ENCODE measurements at places on chromosomes 6 and 20.

DNA sequence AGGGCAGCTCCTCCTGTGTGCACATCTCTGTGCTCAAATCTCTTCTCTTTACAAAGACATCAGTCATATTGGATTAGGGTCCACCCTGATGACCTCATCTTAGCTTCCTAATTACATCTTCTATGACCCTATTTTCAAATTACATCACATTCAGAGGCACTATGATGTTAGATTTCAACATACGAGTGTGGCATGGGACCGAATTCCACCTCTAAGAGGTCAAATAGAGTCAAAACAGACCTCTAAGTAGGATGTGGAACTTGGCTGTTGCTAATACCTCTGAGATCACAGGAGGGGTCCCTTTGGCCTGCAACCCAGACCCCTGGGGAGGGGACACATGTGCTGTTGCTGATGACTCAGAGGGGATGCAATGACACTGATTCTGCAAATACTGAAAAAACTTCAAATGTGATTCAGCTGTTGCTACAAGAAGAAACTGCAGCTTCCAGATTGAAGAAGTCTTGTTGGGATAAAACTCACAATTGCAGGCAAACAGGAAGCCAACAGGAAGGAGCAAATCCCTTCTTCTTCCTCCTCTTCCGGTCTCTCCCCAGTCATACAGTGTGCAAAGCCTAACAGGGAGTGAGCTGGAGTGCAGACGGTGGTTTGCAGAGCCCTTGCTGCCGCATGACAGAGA lies 216.2 kb downstream of the MYLK4 start:
- DNase-seq = no peak

DNA sequence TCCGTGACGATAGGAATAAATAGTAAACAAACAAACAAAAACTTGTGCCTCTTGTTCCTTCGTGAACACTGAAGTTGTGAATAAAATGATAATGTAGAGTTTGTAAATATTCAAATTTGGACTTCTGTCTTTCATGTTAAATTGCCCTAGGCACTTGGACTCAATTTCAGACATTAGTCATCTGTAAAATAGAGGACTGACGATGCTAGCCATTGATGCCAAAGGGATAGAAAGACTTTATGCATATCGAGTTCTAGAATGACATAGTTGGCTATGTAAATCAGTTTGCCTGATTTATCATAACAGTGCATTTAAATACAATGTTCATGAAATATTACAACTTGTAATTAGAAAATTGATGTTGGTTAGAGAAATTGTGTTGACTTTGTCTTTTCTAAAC lies 45.9 kb upstream of the FLRT3 start:
- DNase-seq = no peak

GRCh38 chr6:90421666-90422065 lies 125.0 kb upstream of the BACH2 start:
- no peak for DNase-seq

DNA sequence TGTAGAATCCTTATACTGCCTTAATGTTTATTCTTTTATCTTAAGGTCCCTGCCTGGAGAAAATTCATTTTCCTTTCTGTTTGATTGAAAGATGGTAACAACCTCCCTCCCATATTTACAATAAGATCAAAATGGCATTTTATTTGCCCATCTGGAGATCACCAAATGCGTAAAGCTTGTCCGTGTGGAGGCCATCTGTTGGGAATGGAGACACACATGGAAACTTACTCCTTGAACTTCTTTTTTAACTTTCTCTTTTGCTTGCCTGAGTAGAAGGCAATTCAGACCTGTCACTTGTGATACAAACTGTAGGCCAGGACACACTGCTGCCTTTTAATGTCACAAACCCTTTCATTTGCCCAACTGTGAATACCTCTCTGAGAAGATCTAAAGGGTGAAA lies 144.8 kb upstream of the CEP162 start:
- no peak for DNase-seq

DNA sequence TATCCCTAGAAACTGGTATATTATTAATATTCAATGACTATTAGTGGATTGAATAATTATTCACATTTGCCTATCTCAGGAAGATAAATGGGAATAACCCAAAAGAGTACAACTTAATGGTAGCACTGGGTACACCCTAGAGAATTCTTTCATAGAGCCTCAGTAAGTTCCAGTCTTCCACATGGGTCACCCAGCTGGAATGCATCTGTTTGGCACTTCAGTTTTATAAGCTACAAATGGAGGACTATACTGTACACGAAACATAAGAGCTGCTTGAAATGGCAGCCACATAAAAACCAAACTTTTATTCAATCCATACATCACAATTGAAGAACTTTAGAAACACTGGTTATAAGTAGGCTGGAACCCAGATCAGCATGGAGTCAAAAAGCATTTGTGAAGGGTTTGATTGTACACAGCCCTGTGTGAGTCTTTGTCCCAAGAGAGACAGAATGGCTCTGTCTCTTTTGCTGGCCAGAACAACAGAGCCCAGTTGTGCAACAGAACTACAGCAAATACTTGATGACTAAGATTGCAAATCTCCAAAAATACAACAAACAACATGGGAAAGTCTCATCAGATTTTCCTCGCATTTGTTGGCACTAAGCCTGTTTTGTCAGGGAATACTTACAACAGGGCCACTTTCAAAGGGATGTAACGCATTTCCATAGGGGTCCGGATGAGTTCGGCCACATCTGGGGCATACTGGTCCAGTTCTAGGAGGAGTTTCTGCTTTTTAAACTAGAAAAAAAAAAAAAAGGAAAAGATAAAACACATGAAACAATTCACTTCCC lies 39.5 kb downstream of the PIGU start:
- no peak for DNase-seq

- no peak for DNase-seq
Observed at GRCh38 chr6:170489836-170490235, 63.3 kb downstream of the PSMB1 start.

DNA sequence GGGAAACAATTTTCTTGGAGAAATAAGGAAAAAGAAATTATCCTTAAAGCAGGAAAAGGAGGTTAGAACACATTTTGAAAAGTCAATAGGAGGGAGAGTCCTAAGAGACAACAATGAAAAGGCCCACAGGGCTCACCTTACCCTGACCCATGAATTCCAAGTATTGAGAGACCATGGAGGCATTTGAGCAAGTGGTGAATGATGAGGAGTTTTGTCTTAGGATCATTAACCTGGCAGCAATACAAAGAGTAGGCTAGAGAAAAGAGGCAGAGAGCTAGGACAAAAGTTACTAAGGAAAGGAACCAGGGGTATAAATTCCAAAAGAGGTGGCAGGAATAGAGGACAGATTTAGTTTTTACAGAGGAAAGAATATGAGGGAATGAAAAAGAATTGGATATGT lies 44.7 kb downstream of the PACRG start:
- DNase-seq = no peak

GRCh38 chr6:151399679-151400078 lies 8.3 kb upstream of the ZBTB2 start:
- DNase-seq = no peak

- no peak for DNase-seq
Observed at GRCh38 chr20:61055180-61056010, 196.7 kb upstream of the CDH4 start.

DNA sequence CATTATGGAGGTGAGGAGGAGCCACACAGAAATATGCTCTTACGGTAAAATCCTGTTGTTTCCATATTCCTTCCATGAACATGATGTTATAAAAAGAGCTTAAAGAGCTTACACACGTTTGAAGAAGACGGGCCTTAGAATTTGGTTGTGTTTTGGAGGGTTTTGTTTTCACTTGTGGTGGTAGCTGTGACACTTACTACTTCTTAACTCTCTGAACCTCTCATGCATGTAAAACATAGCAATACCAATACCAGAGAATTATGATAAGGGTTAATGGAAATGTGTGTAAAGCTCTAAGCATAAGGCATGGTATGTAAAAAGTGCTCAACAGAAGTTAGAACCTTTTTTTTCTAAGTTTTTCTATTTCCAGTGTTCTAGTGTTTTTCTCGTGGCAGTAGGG lies 256.1 kb upstream of the KCNQ5 start:
- no peak for DNase-seq

DNA sequence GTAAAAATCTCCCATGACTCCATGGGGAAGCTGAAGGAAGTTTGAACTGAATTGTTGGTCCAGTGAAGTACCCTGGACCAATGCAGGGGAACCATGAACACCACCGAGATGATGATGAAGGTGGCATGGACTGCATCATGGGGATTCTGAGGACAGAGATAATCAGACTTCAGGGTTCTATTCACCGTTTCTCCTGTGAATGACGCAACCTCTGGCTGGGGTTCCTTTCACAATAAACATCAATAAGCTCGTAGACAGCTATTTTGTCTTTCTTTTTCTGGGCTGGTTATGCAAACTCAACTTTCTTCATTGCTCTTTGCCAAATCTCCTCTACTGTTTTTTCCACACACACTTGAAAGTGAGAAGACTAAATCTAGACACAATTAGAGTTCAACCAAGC lies 87.9 kb upstream of the NKX2-2 start:
- no peak for DNase-seq

DNA sequence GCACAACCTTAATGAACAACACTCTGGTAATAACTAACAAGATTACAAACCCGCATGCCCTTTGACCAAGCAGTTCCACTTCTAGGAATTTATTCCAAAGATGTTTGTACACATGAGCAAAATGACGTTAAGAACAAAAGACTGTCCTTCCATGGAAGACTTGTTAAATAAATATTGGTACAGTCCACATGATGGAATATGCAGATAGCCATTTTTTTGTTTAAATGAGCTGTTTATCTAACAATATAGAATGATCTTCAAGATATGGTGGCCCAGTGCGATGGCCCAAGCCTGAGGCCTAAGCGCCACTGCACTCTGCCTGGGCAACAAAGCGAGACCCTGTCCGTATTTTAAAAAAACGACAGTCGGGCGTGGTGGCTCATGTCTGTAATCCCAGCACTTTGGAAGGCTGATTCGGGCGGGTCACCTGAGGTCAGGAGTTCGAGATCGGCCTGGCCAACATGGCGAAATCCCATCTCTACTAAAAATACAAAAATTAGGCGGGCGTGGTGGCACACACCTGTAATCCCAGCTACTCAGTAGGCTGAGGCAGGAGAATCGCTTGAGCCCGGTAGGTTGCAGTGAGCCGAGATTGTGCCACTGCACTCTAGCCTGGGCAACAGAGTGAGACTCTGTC lies 7.4 kb upstream of the AHCY start:
- DNase-seq = no peak

GRCh38 chr6:26175428-26176181 lies 88.4 kb downstream of the HFE start:
- peak; percentile 63 for DNase-seq

GRCh38 chr6:145241039-145241438 lies 494.3 kb downstream of the EPM2A start:
- no peak for DNase-seq

DNA sequence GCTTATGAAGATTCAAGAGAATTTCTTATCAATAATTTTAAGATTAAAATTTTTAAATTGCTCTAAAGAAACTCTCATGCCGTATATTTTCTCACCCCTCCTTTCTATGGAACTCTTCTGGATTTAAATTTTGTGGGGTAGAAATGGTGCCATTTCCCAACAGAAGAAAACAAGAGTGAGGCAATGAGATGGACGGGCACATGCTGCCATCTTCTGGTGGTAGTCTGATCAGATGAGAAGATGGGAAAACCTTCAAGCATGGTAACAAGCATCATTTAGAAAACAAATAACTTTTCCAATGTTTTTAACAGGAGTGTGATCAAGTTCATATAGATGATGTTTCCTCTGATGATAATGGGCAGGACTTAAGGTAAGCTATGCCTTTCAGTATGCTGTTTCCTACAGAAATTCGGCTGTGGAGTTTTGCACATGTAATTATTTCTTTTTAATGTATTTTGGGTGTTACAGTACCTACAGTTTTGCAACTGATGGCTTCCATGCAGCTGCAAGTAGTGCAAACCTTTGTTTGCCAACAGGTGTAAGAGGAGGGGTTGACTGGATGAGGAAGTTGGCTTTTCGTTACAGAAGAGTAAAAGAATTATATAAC lies 271.4 kb downstream of the EYA4 start:
- DNase-seq = peak; percentile 41

GRCh38 chr20:46070215-46070900 lies 19.4 kb downstream of the NCOA5 start:
- no peak for DNase-seq

GRCh38 chr6:8483650-8484049 lies 48.3 kb upstream of the SLC35B3 start:
- no peak for DNase-seq

- DNase-seq = no peak
Observed at GRCh38 chr6:14547284-14547998, 429.9 kb downstream of the CD83 start.

DNA sequence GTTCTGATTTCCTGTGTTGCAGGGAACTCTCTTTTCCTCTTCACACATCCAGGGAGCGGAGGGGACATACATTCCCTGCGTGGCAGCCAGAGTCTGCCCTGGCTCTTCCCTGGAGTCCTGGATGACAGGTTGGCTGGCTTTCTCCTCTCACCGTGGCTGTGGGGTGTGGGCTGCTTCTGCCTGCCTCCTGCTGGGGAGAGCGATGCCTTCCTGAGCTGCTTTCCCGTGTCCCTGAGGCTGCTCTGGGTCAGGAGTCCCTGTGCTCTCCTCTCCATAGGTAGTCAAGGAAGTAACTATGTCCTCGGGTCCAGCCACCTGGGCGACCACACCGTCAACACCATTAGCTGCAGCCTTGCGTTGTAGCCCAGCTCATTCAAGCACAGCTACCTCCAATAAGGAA lies 451.7 kb downstream of the QKI start:
- DNase-seq = no peak

- no peak for DNase-seq
Observed at GRCh38 chr6:51541847-51542246, 545.6 kb downstream of the PKHD1 start.

DNA sequence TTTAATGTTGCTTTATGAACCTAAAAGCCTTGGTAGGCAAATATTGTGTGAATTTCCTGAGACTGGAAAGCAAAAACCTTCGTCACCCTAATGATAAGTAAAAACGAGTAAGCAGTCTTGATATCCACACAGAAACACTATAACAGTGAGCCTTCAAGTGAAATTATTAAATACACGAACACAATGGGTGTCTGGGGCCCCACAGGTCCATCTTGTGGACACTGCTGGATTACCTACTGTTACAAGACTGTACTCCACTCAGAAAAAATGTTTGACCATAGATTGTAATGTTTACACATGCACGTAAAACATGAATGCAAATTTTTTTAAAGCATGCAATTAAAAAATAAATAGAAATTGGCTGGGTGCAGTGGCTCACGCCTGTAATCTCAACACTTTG lies 466.9 kb downstream of the CD83 start:
- no peak for DNase-seq

DNA sequence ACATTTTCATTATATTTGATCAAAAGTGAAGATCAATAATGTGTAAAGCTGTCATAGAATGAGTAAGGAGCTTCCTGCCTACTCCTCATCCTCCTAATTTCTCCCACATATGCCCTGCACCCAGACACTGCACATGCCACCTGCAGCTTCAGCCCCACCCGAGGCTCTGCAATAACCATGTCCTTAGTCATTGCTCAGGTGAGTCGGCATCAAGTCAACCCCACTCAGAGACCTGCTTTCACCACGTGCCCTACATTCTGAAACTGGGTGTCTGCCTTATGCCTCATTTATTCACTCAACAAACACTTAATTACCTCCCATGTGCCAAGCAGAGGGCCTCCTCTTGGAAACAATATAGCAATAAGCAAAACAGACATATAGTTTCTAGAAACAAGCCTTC lies 15.4 kb upstream of the TNFAIP3 start:
- no peak for DNase-seq

All from SHP77 (cell line).